Fibroblast of the conjunctiva (primary cell): ENCODE measurements at places on chromosomes 13 and 19.

DNA sequence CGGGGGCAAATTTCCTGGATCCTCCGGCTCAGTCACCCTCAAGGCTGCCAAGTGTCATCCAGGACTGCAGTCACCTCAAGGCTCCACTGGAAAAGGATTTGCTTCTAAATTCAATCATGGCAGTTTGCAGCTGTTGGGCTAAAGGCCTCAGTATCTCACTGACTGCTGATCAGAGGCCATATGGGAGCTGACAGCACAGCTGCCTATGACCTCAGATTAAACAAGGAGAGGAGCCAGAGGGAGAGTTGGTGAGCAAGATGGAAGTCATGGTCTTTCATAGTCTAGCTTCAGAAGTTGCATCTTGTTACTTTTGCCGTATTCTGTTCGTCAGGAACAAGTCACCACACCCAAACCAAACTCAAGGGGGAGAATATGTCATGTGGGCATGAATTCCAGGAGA lies 849.7 kb downstream of the UQCRFS1 start:
- DNase-seq = no peak

GRCh38 chr13:70339738-70340137 lies 231.5 kb upstream of the KLHL1 start:
- no peak for DNase-seq

DNA sequence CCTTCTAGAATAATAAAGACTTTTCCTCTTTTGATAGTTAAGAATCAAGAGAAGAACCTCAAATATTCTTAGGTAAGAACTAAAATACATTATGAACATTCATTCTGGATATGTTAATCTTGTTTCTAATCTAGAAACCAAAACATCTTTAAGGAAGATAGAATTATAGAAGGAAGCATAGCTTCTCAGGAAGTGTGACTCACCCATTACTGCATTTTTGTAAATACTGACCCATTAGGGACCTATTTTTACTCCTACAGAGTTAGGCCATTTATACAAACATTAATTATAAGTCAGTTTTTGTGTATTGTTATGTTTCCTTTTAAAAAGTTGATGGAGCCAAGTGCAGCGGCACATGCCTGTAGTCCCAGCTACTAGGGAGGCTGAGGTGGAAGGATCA lies 147.1 kb downstream of the NUFIP1 start:
- DNase-seq = peak; percentile 5

DNA sequence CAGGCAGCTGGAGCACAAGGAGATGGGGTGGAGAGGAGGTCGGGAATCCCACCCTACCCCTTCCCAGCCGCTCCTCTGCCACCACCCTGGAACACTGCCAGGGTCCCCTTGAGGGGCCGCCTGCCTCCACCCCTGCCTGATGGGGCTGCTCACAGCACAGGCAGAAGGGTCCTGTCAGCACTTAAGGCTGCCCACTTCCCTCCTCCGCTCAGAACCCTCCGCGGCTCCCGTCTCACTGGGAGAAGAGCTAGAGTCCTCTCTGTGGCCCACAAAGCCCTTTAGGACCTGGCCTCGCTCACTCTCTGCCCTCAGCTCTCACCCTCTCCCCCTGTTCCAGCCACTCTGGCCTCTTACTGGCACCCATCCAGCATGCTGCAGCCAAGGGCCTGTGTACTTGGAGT lies 3.4 kb upstream of the POLD1 start:
- no peak for DNase-seq

GRCh38 chr13:29021311-29021710 lies 201.2 kb downstream of the MTUS2 start:
- DNase-seq = no peak

GRCh38 chr13:97257800-97258799 lies 36.0 kb downstream of the MBNL2 start:
- peak; percentile 68 for DNase-seq

GRCh38 chr13:77291774-77292173 lies 35.1 kb downstream of the MYCBP2 start:
- no peak for DNase-seq

- no peak for DNase-seq
These were observed 5.9 kb downstream of the ZNF784 start for GRCh38 chr19:55618426-55618825.

GRCh38 chr13:42753697-42754096 lies 27.7 kb upstream of the FAM216B start:
- DNase-seq = no peak

- DNase-seq = no peak
These were observed 9.4 kb downstream of the OCEL1 start for GRCh38 chr19:17235300-17235970.

DNA sequence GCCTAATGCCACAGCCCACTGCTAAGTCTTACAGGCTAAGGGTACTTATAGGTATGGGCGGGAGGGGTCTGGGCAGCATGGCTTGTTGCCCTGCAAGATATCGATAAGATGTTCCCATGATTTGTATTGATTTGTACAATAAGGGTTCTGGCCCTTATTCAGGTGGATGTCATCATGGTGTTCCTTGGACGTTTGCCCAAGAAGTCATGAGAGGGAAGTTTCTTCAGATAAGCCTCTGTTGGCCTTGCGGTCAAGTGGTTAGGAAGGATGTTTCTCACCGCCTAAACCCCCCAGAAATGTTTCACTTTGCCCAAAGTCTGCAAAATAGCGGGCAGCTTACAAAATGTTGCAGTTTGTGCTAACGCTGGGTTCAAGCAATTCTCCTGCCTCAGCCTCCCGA lies 7.3 kb downstream of the PARP4 start:
- DNase-seq = no peak

GRCh38 chr13:22594041-22594440 lies 586.7 kb upstream of the SGCG start:
- no peak for DNase-seq

DNA sequence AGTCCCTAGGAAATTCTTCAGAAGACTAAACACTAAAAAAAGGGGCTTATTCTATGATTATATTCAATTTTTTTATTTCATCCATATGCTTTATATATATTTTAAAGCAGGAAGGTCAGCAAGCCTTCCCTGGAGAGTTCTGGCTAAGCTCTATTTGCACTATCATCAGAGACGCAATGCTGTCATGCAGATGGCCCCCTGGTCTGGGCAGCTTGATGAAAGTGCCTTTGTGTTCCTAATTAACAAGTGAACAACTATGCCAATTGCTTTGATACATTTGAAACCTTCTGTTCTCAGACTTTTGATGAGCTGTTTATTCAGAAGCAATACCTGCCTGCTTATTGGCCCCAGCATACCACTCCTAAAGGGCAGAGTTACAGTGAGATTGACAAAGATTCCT lies 1344.6 kb downstream of the OLFM4 start:
- DNase-seq = no peak
